ENCODE measurements at places on chromosomes 6 and 20. TPM values are rescaled to one million over a fixed set of nuclear protein-coding genes. Genes with fewer than 3 reads are reported as not detected.

Gene FOXC1
- 1.7 TPM for total RNA-seq

Gene OPRM1
- total RNA-seq = not detected

Gene AIF1
- not detected for total RNA-seq

Gene HLA-G
- total RNA-seq = not detected

Gene TNNC2
- not detected for total RNA-seq

Gene TRIM15
- not detected for total RNA-seq

Gene PSORS1C2
- total RNA-seq = not detected

Gene POM121L2
- not detected for total RNA-seq

Gene CD109
- 0.73 TPM for total RNA-seq

Gene PSORS1C1
- total RNA-seq = not detected

Gene GTF2H4
- 78.5 TPM for total RNA-seq

Gene ZBTB46
- total RNA-seq = 23.7 TPM

Gene OR10C1
- not detected for total RNA-seq

Gene CALHM5
- 0.45 TPM for total RNA-seq

Gene TRMT6
- total RNA-seq = 24.4 TPM

Gene ZNF391
- total RNA-seq = 10.2 TPM

Gene GSTA2
- not detected for total RNA-seq

Gene TAP1
- total RNA-seq = 2.8 TPM

Gene SLC32A1
- 0.09 TPM for total RNA-seq

Gene ERVFRD-1
- total RNA-seq = not detected

Gene LIME1
- 16.5 TPM for total RNA-seq

Gene ADGRB3
- total RNA-seq = 5.1 TPM

Gene OXT
- not detected for total RNA-seq

Gene MOCS1
- total RNA-seq = 18.4 TPM

Gene GGTLC1
- total RNA-seq = not detected

Gene C2
- total RNA-seq = 1.2 TPM

Gene SOX18
- not detected for total RNA-seq

Gene RSPH4A
- 2.4 TPM for total RNA-seq

Gene PLTP
- total RNA-seq = 61.0 TPM

Gene TCP11
- not detected for total RNA-seq

Gene AFDN
- total RNA-seq = 143 TPM

Gene FAM184A
- 7.6 TPM for total RNA-seq

Gene SAMD3
- total RNA-seq = 0.73 TPM

Gene MYLK4
- 0.96 TPM for total RNA-seq

Gene CAGE1
- total RNA-seq = 0.16 TPM

Gene TRIM40
- not detected for total RNA-seq

Gene CRISP2
- not detected for total RNA-seq

Gene B3GALT4
- 2.0 TPM for total RNA-seq

Gene ULBP3
- total RNA-seq = 17.5 TPM

Gene SLC22A2
- not detected for total RNA-seq

Gene TLDC2
- not detected for total RNA-seq

Gene DNAH8
- 0.39 TPM for total RNA-seq

Gene ZNF217
- total RNA-seq = 35.5 TPM

Gene DUSP15
- total RNA-seq = 13.7 TPM

Gene SLC24A3
- total RNA-seq = 0.51 TPM

Gene HCK
- not detected for total RNA-seq

Gene SLC2A10
- 12.7 TPM for total RNA-seq

Gene COL11A2
- 4.2 TPM for total RNA-seq

Gene IP6K3
- total RNA-seq = 0.89 TPM

Gene EYS
- total RNA-seq = 0.40 TPM

Gene PLAGL1
- total RNA-seq = 29.9 TPM

Gene KHDRBS2
- total RNA-seq = 7.0 TPM

Gene THBS2
- total RNA-seq = 1.3 TPM
